ENCODE measurements at places on chromosomes 5 and 9. TPM values are rescaled to one million over a fixed set of nuclear protein-coding genes. Genes with fewer than 3 reads are reported as not detected.

Gene PCDHGA5
- 3.4 TPM for total RNA-seq

Gene WDR38
- not detected for total RNA-seq

Gene GABRA6
- total RNA-seq: not detected

Gene TAF11L5
- total RNA-seq: not detected

Gene FKTN
- total RNA-seq: 10.9 TPM

Gene ECM2
- total RNA-seq: 10.1 TPM

Gene PHF24
- total RNA-seq: 2.7 TPM

Gene HTR1A
- not detected for total RNA-seq

Gene FAT2
- total RNA-seq: 107 TPM

Gene LRRC70
- 4.5 TPM for total RNA-seq

Gene NR2F1
- 2.1 TPM for total RNA-seq

Gene FOXD4
- 0.91 TPM for total RNA-seq

Gene NR5A1
- total RNA-seq: not detected

Gene PDE6A
- 0.04 TPM for total RNA-seq

Gene TARS1
- total RNA-seq: 29.3 TPM

Gene NRG2
- total RNA-seq: 8.7 TPM

DNA sequence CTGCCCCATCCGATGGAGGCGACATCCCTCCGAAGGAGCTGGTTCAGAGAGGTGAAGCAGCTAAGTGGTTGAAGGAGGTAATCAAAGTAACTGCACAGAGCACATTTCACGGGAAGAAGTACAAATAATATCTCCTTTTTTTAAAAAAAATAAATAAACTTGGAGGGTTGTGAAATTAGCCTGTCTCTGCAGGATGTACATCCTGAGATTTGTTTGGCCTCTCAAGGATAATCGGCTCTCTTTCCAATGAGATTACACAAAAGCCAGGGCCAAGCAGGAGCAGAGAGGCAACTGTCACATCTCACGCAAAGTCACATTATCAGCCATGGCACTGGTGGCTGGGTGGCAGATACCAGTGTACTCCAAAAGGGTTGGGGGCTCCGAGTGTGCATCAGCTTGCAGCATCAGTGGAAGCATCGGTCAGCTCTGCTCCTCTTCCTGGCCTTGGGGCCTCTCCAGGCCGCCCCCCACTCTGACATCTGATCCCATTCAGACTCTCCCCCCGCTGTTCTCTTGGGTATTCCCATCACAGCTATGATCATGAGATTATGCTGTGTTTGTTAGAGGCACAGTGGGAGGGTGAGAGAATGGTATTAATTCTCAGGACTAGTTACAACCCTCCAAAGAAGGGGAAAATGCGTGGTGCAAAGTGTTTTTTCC is 109.9 kb downstream of the UGCG start:
- DNase-seq: no peak

- DNase-seq: no peak
Observed at GRCh38 chr9:22030101-22030598, 21.0 kb upstream of the CDKN2B start.

DNA sequence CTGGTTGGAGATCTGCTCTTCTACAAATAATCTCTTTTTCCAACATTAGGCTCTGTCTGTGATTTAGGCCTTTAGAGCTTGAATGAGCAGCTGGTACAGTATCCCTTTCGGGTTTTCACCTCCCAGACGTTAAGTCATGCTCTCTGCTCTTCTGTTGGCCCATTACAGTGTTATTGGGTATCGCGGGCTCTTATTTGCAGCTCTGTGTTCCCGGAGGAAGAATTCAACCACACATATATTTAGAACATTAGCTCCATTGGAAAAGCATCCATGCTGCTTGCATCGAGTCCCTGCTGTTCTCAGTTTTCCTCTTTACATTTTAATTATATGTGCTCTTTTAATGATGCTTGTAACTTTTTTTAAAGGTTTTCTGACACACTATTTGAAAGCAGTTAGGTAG is 278.0 kb upstream of the ADCY2 start:
- DNase-seq: no peak

DNA sequence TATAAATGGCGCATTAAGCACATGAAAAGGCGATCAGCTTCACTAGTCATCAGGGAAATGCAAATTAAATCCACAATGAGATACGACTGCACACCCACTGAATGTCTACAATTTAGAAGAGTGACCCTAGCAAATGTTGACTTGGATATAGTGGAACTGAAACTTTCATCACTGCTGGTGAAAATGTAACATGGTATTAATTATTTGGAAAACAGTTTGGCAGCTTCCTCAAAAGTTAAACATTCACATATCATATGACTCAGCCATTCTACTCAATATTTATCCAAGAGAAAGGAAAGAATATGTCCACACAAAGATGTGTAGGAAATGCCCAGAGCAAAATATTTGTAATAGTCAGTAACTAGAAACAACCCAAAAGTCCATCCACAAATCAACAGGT is 146.5 kb downstream of the LPAR1 start:
- no peak for DNase-seq

- no peak for DNase-seq
Observed at GRCh38 chr9:115691693-115692092, 461.9 kb upstream of the PAPPA start.

- no peak for DNase-seq
Observed at GRCh38 chr9:38337181-38337580, 55.3 kb upstream of the ALDH1B1 start.

DNA sequence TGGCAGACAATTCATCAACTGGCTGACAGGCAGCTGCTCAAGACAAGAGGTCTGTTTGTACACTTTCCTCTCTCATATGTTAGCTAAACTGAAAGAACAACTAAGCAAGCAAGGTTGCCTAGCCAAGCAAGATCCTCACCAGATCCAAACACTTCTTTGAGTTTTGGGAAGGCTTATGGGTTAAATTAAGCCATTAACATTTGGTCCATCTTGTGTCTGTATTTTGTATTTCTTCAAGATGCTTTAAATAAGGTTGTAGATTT is 170.4 kb upstream of the RAI14 start:
- no peak for DNase-seq

GRCh38 chr9:16668734-16669295 is 201.7 kb downstream of the BNC2 start:
- no peak for DNase-seq

GRCh38 chr5:180982008-180982741 is 6.5 kb upstream of the BTNL3 start:
- no peak for DNase-seq

- DNase-seq: no peak
Observed at GRCh38 chr5:61702784-61703183, 370.7 kb downstream of the ZSWIM6 start.

- DNase-seq: no peak
Observed at GRCh38 chr9:118984607-118985006, 384.6 kb downstream of the BRINP1 start.

GRCh38 chr5:112634166-112634565 is 103.5 kb upstream of the APC start:
- DNase-seq: no peak

DNA sequence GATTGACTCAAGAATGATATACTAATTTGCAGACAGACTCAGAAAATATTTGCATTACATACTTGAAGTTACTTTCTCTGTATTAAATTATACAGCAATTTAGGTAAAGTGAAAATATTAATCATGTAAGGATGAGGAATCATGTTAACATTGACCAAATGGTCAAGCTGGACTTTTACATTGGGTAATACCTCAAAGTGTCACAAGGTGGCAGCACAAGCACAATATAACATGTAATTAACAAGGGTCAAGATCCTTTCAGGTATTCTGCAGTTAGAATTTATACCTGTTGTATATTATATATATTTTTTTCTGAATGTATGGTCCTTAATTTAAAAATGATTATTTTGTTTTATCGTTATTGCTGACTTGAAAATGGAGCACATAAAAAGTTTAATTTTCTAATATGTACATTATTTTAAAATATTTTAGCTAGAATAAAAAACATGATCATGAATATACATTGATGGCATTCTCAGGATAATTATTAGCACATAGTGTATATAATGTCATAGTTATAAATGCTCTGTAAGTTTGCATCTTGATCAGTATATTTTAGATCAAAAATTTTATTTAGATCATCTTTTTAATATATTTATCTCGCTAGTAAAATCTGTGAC is 8.6 kb downstream of the HAPLN1 start:
- DNase-seq: peak; percentile 27

- DNase-seq: peak; percentile 95
Observed at GRCh38 chr5:102754767-102755431, at the start of gene PAM. Gene PAM (plus strand): TSS chr5:102755305. CDS start chr5:102866196, 110,891 bp downstream.

DNA sequence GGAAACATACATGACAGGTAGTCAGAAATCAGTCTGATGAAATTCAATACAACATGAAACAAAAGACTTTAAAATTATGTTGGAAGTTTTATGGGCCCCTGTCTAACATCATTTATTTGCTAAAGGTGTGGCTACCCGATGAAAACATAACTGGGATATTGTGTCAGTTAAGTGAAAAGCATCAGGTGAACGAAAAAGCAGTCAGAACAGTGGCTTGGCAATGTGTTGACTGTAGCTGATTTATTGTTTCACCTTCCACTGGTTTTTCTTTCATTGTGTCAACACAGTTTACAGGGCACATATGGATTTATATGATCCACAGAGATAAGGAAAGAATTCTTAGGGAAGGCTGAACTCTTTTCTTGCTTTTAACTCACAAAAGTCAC is 429.6 kb upstream of the ZNF608 start:
- DNase-seq: no peak

DNA sequence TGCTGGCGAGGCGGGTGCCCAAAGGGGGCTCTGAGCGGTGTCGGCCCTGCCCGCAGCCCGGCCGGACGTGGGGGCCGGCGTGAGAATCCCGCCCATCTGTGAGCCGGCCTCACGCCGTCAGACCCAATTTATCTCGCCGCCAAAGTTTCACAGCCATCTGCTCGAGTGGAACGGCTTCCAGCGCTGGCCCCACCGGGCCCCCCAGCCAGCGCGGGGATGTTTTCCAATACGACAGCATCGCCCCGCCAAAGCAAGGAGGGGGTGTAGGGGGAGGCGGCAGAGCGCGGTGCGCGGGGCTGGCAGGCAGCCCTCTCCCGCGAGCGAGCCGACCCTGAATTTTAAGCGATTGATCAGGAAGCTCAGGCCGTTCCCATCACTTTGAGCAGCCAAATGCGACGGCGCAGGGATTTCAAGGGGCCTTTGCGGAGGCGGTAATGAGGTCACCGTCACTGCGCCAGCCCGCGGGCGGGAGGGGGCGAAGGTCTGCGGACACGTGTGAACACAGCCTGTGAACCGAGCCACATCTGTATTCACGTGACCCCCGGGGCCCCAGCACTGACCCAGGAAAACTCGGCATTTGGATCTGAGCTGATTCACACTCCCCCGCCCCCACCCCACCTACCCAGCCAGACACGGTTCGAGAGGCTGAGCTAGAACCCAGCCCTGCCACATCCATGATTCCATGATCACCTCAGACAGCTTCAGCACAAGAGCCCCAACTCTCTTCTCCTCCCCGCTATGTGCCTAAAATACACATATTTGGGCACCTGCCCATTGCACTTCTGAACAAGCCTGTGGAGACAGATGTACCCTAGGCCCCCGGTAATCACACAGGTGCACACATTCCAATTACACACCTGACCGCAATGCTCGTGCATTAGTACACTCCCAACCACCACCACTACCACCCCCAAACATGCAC is 47.8 kb upstream of the PSD2 start:
- DNase-seq: no peak

GRCh38 chr5:90000351-90000750 is 409.2 kb downstream of the CETN3 start:
- no peak for DNase-seq

DNA sequence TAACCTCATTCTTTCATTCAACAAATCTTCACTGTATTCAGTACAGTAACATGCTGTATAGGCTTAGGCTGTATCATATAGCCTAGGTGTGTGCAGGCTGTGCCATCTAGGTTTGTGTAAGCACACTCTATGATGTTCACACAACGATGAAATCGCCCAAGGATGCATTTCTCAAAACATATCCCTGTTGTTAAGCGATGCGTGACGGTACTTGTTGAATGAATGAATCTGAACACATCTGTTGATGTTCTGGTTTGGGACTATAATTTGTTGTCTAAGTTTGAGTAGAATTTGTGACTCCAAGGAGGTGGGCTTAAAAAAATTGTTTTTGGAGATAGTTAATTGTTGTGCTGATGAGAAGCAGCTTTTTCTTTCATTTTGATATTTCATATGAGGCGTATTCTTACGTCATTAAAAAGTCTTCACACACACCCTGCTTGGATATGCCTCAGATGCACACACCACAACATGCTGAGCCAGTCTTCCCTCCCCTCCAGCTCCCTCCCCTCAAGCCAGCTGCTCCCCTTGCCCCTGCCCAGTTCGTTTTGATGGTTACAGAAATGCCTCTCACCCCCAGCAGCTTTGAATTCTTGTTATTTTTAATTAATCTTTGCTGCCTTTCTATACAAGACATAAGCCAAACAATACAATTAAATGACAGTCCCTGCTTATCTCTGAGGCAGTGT is 5.5 kb upstream of the PSAT1 start:
- DNase-seq: no peak

GRCh38 chr5:1033178-1033577 is 24.6 kb downstream of the NKD2 start:
- no peak for DNase-seq

DNA sequence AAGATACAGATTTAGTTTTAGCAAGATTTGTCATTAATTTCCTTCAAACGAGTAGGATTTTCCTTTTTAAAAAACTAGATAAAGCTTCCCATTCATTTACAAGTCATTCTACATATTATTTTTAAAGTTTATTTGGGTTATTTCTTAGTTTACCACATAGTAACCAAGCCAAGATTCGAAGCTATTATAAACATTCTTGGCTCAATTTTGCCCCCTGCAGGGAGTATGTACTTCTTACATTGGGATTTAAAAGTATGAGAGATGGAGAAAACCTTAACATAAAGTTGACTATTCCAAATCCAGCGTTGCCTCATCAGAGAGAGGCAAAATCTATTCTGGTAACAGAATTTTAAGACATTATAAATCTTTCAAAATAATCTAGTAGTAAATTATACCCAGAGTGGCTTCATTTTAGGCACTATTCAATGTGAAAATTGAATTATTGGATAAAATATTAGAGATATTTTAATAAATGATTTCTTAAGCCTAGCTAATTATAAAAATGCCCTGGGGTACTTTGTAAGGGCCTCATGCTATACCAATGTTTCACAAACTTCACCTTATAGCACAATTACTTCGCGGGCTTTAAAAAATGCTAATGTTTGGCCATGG is 39.1 kb downstream of the FBN2 start:
- DNase-seq: no peak

- no peak for DNase-seq
Observed at GRCh38 chr9:133124907-133125275, 3.9 kb upstream of the RALGDS start.

- DNase-seq: no peak
Observed at GRCh38 chr9:98284754-98285153, 29.3 kb upstream of the TBC1D2 start.

DNA sequence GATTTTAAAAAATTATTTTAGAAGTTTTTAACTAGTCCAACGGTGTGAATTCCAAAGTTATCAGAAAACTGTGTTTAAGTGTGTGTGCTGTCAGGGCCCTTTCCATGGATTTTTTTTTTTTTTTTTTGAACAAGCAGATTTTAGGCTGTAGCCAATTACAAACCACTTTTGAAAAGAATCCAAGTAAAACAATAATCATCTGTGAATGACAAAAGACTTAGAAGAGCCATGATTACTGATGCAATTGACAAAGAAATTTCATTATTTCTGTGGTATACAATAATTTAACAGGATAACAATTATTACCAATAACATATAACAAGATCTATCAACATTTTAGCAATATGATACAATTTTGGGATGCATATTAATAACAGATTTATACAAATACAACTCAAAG is 16.2 kb upstream of the PAIP1 start:
- no peak for DNase-seq
